ENCODE measurements at places on chromosomes 13 and 19.

GRCh38 chr13:77409412-77409811 is 82.5 kb upstream of the MYCBP2 start:
- H3K4me3 ChIP-seq, result no peak overlapping the region
- H3K27me3 ChIP-seq, result no peaks in the 10 kb centered on the region
- peak; percentile 1 for DNase-seq
- no peaks in the 10 kb centered on the region for H3K36me3 ChIP-seq

- no peaks in the 10 kb centered on the region for H3K4me1 ChIP-seq
- no peak overlapping the region for H3K4me3 ChIP-seq
- no peak overlapping the region for H3K27ac ChIP-seq
Measured at GRCh38 chr13:91162180-91162579, 185.3 kb upstream of the MIR17HG start.

GRCh38 chr13:75694722-75695121 is 58.6 kb downstream of the LMO7 start:
- no peaks in the 10 kb centered on the region for H3K27me3 ChIP-seq
- peaks cover 12% of the 10 kb centered on the region for H3K36me3 ChIP-seq
- no peaks in the 10 kb centered on the region for H3K4me1 ChIP-seq
- DNase-seq, result no peak

DNA sequence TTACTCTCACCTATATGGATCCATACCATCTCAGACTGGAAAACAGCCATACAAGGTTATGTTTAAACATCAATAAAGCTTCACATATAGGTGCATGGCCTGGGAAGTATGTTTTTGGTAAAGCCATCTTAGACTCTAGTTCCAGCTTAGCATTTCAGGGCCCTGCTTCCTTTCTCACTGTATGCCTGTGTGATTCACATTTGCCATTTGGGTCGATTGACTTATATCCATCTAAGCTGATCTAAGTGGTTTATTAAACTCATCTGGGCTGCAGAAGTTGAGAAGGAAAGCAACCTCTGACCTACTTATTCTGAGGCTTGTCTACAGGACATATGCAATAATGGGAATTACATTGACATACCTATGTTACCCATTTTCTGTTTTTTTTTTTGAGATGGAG is 33.5 kb downstream of the ZNF506 start:
- no peaks in the 10 kb centered on the region for H3K27me3 ChIP-seq
- H3K4me3 ChIP-seq, result no peak overlapping the region
- no peak overlapping the region for H3K27ac ChIP-seq

DNA sequence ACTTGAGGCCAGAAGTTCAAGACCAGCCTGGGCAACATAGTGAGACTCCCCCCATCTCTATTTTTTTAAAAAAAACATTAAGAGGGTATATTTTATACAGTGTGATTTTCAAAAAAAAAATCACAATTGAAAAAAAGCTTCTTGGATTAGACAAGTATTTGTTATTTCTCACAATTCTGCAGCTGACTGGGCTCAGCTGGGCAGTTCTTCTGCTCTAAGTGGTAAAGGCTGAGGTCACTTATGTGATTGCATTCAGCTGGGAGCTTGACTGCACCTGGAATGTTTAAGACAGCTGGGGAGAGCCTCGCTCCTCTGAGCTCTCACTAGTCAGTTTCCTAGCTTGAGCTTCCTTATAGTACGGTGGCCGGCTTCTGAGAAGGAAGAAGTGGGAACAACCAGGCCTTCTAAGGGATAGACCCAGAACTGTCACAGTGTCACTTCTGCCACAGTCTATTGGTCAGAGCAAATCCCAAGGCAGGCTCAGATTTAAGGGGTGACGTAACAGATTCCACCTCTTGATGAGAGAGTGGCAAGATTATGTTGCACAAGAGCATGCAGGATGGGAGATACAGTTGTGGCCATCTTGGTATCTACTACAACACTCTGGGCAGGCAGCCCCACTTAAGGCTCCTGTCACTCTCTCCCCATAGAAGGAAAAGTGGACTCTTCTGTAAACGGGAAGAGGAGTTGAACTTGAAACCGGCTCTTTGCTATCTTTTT is 19.7 kb upstream of the IRGC start:
- peaks cover 5% of the 10 kb centered on the region for H3K4me1 ChIP-seq
- H3K4me3 ChIP-seq, result no peak overlapping the region
- no peak for DNase-seq
- no peaks in the 10 kb centered on the region for H3K27me3 ChIP-seq
- H3K36me3 ChIP-seq, result no peaks in the 10 kb centered on the region

DNA sequence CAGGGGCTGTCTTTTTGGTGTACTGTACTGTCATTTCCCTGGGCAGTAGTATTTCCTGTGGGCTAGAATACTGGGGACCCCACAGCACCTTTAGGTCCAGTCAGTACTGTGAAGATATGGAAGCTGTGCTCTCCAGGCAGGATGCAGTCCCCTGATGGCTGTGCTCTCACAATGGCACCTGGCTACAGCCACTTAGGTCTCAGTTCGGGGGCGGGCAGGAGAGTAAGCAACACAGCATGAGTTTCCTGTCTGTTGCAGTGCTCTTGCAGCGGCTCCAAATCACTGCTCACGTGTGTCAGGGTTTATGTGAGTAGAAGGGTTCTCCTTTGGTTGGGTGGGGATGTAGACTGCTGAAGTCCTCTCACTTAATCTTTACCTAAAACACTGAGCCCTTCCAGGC is 810.4 kb downstream of the DACH1 start:
- no peak overlapping the region for H3K4me3 ChIP-seq
- no peak overlapping the region for H3K27ac ChIP-seq
- peaks cover 2% of the 10 kb centered on the region for H3K4me1 ChIP-seq
- DNase-seq, result no peak
- no peaks in the 10 kb centered on the region for H3K27me3 ChIP-seq
- H3K36me3 ChIP-seq, result no peaks in the 10 kb centered on the region

GRCh38 chr19:12800923-12801465 is 606 bp downstream of the PRDX2 start:
- H3K27me3 ChIP-seq, result no peaks in the 10 kb centered on the region
- peak; percentile 33 for DNase-seq
- peaks cover 23% of the 10 kb centered on the region for H3K36me3 ChIP-seq
- H3K4me1 ChIP-seq, result peaks cover 27% of the 10 kb centered on the region
- no peak overlapping the region for H3K27ac ChIP-seq
- H3K4me3 ChIP-seq, result peak overlapping the region; percentile 80

DNA sequence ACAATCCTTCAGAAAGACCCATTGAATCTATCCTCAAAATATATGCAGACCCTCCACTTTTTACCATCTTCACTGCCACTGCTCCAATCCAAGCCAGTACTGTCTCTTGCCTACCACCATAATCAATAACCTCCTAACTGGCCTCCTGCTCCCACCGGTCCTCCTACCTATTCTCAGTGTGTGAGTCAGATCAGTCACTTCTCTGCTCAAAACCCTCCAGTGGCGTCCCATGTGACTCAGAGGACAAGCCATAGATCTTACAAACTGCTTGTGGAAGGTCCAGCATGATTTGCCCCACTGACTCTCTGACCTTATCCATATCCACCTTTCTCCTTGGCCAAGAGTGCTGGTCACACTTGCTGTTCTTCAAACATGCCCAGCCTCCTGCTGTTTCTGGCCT is 23.4 kb upstream of the MBNL2 start:
- no peak overlapping the region for H3K27ac ChIP-seq
- H3K27me3 ChIP-seq, result no peaks in the 10 kb centered on the region

- DNase-seq, result no peak
- H3K36me3 ChIP-seq, result no peaks in the 10 kb centered on the region
- H3K4me1 ChIP-seq, result peaks cover 3% of the 10 kb centered on the region
- no peak overlapping the region for H3K27ac ChIP-seq
- H3K27me3 ChIP-seq, result no peaks in the 10 kb centered on the region
Measured at GRCh38 chr19:29628661-29629385, 22.7 kb downstream of the POP4 start.

DNA sequence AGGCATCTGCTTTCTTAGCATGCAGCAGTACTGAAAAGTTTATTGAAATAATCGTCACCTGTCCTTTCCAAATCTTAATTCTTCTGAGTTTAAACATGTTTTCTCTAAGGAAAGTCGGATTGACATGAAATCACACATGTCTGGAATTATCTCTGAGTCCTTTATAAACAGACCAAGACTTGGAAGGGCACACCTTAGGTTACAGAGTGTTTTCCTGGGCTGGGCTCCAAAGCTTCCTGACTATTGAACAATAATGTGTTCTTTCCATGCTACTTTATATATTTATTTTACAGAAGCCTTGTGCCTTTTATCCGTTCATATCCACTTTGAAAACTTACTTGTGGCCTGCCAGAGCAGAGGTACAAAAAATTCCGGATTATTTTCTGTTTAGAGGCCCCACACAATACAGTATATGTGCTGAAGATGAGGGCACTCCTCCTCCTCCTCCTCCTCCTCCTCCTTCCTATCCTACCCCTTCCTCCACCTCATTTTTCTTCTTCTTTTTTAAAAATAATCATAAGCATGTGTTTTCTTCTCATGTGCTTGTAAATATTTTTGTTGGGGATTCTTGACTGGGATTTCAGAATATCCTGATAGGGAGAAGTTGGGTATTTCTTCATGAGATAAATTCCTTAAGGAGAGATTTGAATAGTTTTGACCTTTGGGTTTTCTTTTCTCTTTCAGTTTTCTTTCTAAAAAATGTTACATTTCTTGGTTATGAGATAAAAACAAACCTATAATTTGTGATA is 52.3 kb downstream of the LRCH1 start:
- no peaks in the 10 kb centered on the region for H3K36me3 ChIP-seq
- H3K4me3 ChIP-seq, result no peak overlapping the region
- H3K4me1 ChIP-seq, result peaks cover 24% of the 10 kb centered on the region
- no peaks in the 10 kb centered on the region for H3K27me3 ChIP-seq
- DNase-seq, result no peak
- H3K27ac ChIP-seq, result no peak overlapping the region

GRCh38 chr13:95660981-95661581 is 15.9 kb upstream of the DNAJC3 start:
- no peak overlapping the region for H3K4me3 ChIP-seq
- peak; percentile 64 for DNase-seq
- no peaks in the 10 kb centered on the region for H3K4me1 ChIP-seq

- H3K36me3 ChIP-seq, result no peaks in the 10 kb centered on the region
- H3K4me1 ChIP-seq, result no peaks in the 10 kb centered on the region
- H3K27me3 ChIP-seq, result no peaks in the 10 kb centered on the region
- H3K27ac ChIP-seq, result no peak overlapping the region
Measured at GRCh38 chr19:56837492-56838023, 3.0 kb downstream of the PEG3 start.

- peak; percentile 40 for DNase-seq
- H3K4me1 ChIP-seq, result peaks cover 16% of the 10 kb centered on the region
- no peak within 1 kb of the TSS for H3K27ac ChIP-seq
- H3K4me3 ChIP-seq, result peak within 1 kb of the TSS; percentile 64
- H3K27me3 ChIP-seq, result peaks cover 27% of the 10 kb centered on the region
- H3K36me3 ChIP-seq, result no peaks in the 10 kb centered on the region
Measured at GRCh38 chr13:20160306-20161274, at the start of gene GJA3. Gene GJA3 (minus strand): TSS chr13:20161052. CDS start chr13:20143288, 17,764 bp downstream.

DNA sequence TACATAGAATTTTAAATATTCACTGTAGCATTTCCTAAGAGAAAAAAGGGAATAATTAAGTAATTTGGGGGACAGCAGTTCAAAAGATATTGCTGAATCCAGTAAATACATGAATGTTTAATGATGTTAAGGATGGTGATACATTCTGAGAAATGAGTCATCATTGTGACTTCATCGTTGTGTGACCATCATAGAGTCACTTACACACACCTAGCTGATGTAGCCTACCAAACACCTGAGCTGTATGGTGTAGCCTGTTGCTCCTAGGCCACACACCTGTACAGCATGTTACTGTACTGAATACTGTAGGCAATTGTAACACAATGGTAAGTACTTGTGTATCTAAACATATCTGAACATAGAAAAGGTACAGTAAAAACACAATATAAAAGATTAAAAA is 34.8 kb downstream of the ATP7B start:
- H3K36me3 ChIP-seq, result no peaks in the 10 kb centered on the region
- peaks cover 2% of the 10 kb centered on the region for H3K4me1 ChIP-seq
- no peak overlapping the region for H3K27ac ChIP-seq
- DNase-seq, result no peak
- H3K27me3 ChIP-seq, result no peaks in the 10 kb centered on the region

GRCh38 chr13:94109715-94110374 is 369.6 kb downstream of the DCT start:
- no peak overlapping the region for H3K4me3 ChIP-seq
- H3K36me3 ChIP-seq, result no peaks in the 10 kb centered on the region
- H3K27ac ChIP-seq, result no peak overlapping the region

DNA sequence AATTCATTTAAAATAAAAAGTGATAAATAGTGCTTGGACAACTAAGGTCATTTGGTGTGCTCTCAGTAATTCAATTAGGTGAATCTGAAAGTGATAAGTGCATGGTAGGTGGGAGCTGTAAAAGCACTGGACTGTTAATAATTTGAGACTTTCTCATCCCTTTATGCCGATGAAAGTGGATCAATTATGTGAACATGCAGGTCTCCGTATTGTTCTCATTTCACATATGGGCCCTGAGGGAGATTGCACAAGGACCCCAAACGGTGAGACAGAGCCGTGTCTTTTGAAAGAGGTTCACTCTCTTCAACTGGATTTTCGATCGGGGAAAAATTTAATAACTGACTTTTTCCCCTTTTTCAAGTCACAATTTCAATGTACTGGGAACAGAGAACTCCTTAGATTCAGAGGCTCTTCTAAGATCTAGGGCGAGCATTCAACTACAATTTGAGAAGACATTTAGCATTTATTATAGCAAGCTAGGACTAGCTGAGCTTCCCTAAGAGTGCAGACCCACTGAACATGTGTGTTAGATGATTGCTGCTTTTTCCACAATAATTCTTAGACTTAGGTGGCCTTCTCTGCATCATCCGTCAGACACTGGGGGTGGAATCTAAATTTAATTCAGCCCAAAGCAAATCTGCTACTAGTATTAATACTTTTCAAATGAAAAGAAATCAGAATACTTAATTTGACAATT is 347.6 kb downstream of the OXGR1 start:
- no peaks in the 10 kb centered on the region for H3K36me3 ChIP-seq
- no peaks in the 10 kb centered on the region for H3K27me3 ChIP-seq
- no peak for DNase-seq

DNA sequence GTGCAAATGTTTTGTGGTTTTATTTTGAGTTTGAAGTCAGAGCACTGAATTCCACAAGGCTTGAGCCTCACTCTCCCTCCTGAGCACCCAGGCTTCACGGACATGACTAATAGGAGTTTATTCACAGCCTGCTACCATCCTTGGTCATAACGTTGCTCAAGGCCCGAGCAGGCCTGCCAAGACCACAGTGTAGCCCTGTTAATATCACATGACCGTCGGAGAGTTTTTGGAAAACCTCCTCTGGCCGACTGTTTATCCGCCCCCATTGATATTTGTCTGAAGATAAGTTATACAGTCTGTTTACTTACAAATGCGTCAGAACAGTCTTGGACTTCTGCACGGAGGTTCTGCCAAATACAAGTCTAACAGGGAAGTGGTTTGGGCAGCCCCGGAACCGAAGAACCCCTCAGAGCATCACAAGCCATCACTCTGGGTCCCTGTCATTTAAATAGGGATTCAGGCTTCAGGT is 89.9 kb downstream of the COL4A2 start:
- peaks cover 15% of the 10 kb centered on the region for H3K4me1 ChIP-seq
- peak overlapping the region; percentile 93 for H3K27ac ChIP-seq
- no peaks in the 10 kb centered on the region for H3K36me3 ChIP-seq
- no peak overlapping the region for H3K4me3 ChIP-seq
- no peaks in the 10 kb centered on the region for H3K27me3 ChIP-seq

GRCh38 chr19:17415121-17415520 is 4.7 kb upstream of the MVB12A start:
- H3K27me3 ChIP-seq, result peaks cover 31% of the 10 kb centered on the region
- H3K36me3 ChIP-seq, result no peaks in the 10 kb centered on the region
- peaks cover 2% of the 10 kb centered on the region for H3K4me1 ChIP-seq
- DNase-seq, result peak; percentile 49

GRCh38 chr13:113526466-113527220 is 36.1 kb upstream of the DCUN1D2 start:
- peaks cover 4% of the 10 kb centered on the region for H3K4me1 ChIP-seq
- no peak overlapping the region for H3K4me3 ChIP-seq
- no peak for DNase-seq
- H3K27ac ChIP-seq, result no peak overlapping the region

All from mesenchymal stem cell (in vitro differentiated cells and primary cell).